ENCODE measurements at places on chromosomes 7 and 10.

DNA sequence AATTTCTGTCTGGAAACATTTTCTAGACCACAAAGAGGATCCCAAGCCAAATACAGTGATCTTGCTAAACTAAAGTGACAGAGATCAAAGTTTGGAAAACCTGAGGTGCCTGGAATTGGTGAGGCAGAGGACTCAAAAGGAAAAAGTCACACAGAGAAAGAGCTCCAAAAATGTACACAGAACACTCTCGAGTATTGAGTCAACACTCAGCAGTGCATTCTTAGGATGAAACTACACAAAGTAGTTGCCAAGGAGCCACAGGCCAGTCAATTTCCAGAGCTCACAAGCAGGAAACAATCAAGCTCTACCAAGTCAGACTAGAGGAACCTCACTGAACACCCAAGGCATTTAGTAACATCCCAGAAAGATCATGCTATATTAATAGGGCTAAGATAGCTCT lies 61.3 kb downstream of the MICU1 start:
- peaks cover 6% of the 10 kb centered on the region for H3K36me3 ChIP-seq
- H3K4me3 ChIP-seq: no peak overlapping the region
- no peaks in the 10 kb centered on the region for H3K4me1 ChIP-seq
- H3K27ac ChIP-seq: no peak overlapping the region

DNA sequence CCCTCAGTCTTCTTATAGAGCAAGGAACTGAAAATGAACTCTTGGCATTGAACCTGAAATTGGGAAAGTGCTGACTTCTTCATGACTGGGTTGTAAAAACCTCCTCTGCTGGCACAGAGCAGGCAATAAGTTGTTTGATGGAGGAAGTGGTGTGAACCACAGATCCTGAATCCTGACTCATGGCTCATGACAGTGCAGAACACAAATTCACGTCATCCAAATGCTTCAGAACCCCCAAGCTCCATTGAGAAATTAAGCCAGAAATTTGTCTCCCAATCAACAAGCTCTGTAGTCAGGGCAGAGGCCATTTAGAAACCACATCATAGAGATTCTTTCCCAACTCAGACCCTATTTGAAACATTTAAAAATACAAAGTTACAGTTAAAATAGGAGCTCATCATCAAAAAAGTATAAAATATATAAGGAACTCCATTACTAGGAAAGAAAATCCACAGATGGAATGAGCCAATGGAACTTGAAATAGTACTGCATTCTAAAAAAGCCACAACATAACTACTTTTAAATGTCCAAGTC lies 10.3 kb upstream of the STK17A start:
- no peak overlapping the region for H3K27ac ChIP-seq
- DNase-seq: no peak
- no peaks in the 10 kb centered on the region for H3K27me3 ChIP-seq
- H3K4me3 ChIP-seq: no peak overlapping the region
- H3K4me1 ChIP-seq: peaks cover 3% of the 10 kb centered on the region

DNA sequence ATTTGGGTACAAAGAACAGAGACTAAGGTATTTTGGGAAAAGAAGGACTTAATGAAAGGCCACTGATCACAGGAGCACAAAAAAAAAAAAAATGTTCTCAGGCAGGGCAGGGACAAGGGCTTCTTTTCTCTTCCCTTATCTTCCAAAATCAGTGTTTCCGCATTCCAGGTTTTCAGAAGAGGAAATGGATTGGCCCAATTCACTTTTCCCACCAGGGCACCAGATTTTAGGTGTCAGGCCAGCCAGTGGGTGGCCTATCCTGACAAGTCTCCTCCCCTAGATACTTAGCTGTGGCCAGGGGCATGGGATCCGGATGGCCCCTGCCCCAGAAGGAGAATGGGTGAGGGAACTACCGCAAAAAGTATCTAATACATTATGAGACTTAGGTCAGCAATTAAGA lies 88.9 kb upstream of the WAC start:
- H3K27ac ChIP-seq: no peak overlapping the region
- H3K4me1 ChIP-seq: no peaks in the 10 kb centered on the region
- no peak overlapping the region for H3K4me3 ChIP-seq
- no peak for DNase-seq

DNA sequence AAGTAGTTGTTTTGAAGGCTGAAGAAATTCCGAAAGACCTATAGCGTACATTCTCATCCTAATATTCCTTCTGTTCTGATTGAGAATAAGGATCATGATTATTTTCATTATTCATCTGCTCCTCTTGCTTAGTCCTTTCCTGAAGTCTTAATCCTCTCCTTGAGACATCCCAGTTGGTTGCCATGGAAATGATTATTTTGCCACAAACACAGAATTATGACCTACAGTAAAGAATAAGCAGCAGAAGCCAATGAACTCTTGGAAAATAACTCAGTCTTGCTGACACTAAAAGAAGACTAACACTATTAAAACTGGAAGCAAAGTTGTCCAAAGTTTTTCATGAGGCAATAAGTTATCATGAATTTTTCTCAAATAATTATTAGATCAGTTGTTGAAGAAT lies 47.8 kb upstream of the JAZF1 start:
- no peak for DNase-seq
- H3K4me1 ChIP-seq: peaks cover 9% of the 10 kb centered on the region
- H3K27me3 ChIP-seq: no peaks in the 10 kb centered on the region
- no peak overlapping the region for H3K27ac ChIP-seq
- no peak overlapping the region for H3K4me3 ChIP-seq

GRCh38 chr7:143392875-143393266 lies 11.7 kb downstream of the ZYX start:
- no peaks in the 10 kb centered on the region for H3K27me3 ChIP-seq
- H3K36me3 ChIP-seq: peaks cover 90% of the 10 kb centered on the region
- DNase-seq: no peak
- H3K27ac ChIP-seq: no peak overlapping the region

DNA sequence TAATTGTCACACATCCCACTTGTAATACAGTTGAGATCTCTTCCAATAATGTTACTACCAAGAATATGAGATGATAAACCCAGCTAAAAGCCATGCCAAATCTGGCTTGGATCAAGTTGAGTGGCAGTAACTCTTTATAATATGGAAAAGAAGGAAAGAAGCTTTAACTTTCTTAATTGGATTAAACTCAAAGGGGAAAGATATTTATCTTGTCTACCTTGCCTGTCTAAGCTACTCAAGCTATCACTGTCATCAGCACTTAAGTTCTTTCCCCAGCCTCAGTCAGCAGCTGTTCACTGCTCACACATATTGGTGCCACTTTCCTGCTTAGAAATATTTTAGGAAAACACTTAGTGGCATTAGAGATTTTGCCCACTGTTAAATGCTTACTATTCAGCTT lies 350.7 kb downstream of the IPMK start:
- H3K4me3 ChIP-seq: no peak overlapping the region
- no peak overlapping the region for H3K27ac ChIP-seq
- H3K27me3 ChIP-seq: no peaks in the 10 kb centered on the region
- peaks cover 3% of the 10 kb centered on the region for H3K4me1 ChIP-seq
- H3K36me3 ChIP-seq: no peaks in the 10 kb centered on the region

- no peaks in the 10 kb centered on the region for H3K27me3 ChIP-seq
- H3K4me3 ChIP-seq: no peak overlapping the region
- H3K27ac ChIP-seq: no peak overlapping the region
- H3K4me1 ChIP-seq: no peaks in the 10 kb centered on the region
- H3K36me3 ChIP-seq: no peaks in the 10 kb centered on the region
Measured at GRCh38 chr7:1163121-1163520, 3.1 kb upstream of the ZFAND2A start.

- H3K4me1 ChIP-seq: no peaks in the 10 kb centered on the region
- H3K27me3 ChIP-seq: no peaks in the 10 kb centered on the region
- no peaks in the 10 kb centered on the region for H3K36me3 ChIP-seq
Measured at GRCh38 chr10:111278266-111278665, 201.4 kb downstream of the ADRA2A start.

- no peak overlapping the region for H3K27ac ChIP-seq
- H3K4me1 ChIP-seq: peaks cover 2% of the 10 kb centered on the region
- H3K36me3 ChIP-seq: no peaks in the 10 kb centered on the region
- no peak for DNase-seq
Measured at GRCh38 chr7:25244254-25245033, 16.2 kb upstream of the NPVF start.

GRCh38 chr7:96521068-96521894 lies 188.4 kb downstream of the SEM1 start:
- DNase-seq: no peak
- H3K27me3 ChIP-seq: no peaks in the 10 kb centered on the region

DNA sequence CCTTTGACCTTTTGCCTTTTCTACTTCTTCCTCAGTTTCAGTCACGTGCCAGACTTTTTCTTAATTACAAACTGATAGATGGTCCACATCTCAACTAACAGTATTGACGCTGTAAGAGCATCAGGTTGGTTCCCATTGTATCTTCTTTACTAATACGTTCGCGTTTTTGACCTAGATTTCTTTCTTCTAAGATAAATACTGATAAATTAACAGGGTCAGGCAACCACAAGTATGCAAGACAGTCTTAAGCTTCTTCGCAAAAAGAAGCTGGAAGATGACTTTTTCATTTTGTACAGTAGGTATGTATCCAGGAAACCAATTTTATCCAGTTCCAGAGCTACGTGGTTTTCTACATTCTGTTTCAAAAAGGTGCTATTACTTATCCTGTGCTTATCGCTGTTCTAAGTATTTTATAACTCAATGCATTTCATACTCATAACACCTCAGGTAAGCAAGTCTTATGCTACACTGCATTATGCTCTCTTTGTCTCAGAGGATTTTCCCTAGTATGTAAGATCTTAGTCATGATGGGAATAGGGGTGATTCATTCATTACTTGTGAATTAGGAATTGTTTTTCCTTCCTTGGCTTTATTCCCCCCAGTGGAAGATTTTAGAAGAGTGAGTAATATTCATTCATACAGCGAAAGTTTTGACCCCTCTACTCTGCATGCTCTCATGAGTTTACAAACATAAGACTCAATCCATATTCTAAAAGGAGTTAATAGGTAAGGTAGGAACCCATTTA lies 955 bp downstream of the DUS4L start:
- peaks cover 2% of the 10 kb centered on the region for H3K36me3 ChIP-seq
- H3K27ac ChIP-seq: peak overlapping the region; percentile 97
- no peak for DNase-seq
- H3K4me3 ChIP-seq: peak overlapping the region; percentile 99
- H3K27me3 ChIP-seq: no peaks in the 10 kb centered on the region

DNA sequence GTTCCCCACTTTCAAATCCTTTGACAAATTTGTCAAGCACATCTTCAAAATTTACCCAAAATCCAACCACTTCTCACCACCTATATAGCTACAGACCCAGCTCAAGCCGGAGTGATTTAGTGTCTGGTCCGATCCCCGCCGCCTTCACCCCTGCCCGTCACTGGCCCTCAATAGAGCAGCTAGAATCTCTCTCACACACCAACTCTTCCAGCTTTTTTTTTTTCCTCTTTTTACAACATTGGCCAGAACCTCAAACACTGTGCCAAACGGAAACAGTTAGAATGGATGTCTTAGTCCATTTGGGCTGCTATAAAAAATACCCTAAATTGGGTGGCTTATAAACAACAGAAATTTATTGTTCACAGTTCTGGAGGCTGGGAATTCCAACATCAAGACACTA lies 41.1 kb upstream of the TMEM72 start:
- H3K27ac ChIP-seq: no peak overlapping the region
- DNase-seq: no peak
- no peaks in the 10 kb centered on the region for H3K36me3 ChIP-seq
- no peak overlapping the region for H3K4me3 ChIP-seq
- no peaks in the 10 kb centered on the region for H3K4me1 ChIP-seq

DNA sequence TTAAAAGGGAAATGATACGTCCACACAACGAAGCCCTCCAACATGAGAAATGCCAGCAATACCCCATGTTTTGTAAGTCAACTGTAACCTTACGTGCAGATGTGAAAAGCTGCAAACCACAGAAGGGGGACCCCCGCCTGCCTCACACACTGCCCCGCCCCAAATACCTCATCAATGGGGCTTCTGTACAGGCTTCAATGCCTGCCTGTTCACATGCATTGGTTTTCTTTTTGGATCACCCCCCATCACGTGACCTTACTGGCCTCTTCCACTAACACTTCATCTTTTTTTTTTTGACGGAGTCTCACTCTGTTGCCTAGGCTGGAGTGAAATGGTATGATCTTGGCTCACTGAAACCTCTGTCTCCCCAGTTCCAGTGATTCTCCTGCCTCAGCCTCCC lies 224.0 kb downstream of the TNS3 start:
- DNase-seq: no peak
- no peaks in the 10 kb centered on the region for H3K36me3 ChIP-seq
- no peak overlapping the region for H3K4me3 ChIP-seq
- peaks cover 1% of the 10 kb centered on the region for H3K4me1 ChIP-seq

- H3K27me3 ChIP-seq: no peaks in the 10 kb centered on the region
- no peaks in the 10 kb centered on the region for H3K36me3 ChIP-seq
- H3K4me3 ChIP-seq: no peak overlapping the region
- DNase-seq: no peak
Measured at GRCh38 chr7:33422825-33423645, 293.7 kb downstream of the BBS9 start.

All from H1 (cell line).